ENCODE measurements at places on chromosomes 12 and 14.

GRCh38 chr14:89479802-89480201 is 62.8 kb upstream of the FOXN3 start:
- DNase-seq, result no peak
- H3K27me3 ChIP-seq, result no peaks in the 10 kb centered on the region
- no peak overlapping the region for H3K4me3 ChIP-seq
- H3K36me3 ChIP-seq, result no peaks in the 10 kb centered on the region
- H3K27ac ChIP-seq, result no peak overlapping the region
- H3K4me1 ChIP-seq, result no peaks in the 10 kb centered on the region

DNA sequence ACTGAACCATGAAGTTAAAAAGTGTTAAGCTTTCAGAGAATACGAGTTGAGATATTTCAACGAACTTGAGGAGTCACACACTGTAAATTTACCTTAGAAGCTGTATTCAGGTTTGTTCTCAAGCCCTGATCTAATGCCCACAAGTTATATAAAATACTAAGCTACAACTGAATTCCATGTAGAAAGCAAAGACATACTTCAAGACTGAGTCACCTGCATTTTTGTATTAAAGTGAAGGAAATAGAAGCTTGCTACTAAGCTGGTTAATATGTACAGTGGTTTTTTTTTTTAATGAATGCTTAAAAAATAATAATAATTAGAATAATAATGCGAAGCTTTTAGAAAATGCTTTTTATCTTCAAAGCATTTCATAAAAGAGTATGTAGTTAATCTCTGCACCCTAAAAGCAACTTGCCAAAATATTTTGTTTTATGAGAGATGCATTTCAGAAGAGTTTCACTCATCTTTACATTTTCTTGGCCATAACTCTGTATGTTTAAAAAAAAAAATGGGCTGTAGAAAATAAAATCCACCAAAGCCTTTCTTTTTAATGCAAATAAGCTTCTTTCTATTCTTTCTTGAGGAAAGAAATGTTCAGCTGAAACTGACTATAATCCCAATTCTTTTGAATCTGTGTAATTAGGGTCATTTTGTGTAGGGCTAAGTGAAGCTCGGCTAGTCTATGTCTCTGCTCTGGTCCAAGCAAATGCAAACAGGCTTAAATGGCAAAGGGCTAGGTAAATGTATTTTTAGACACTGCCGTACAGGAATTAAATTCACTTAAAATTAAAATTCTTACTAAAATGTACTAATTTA is 1047.5 kb upstream of the FLRT2 start:
- DNase-seq, result no peak
- no peaks in the 10 kb centered on the region for H3K36me3 ChIP-seq
- H3K4me3 ChIP-seq, result no peak overlapping the region
- H3K4me1 ChIP-seq, result no peaks in the 10 kb centered on the region

DNA sequence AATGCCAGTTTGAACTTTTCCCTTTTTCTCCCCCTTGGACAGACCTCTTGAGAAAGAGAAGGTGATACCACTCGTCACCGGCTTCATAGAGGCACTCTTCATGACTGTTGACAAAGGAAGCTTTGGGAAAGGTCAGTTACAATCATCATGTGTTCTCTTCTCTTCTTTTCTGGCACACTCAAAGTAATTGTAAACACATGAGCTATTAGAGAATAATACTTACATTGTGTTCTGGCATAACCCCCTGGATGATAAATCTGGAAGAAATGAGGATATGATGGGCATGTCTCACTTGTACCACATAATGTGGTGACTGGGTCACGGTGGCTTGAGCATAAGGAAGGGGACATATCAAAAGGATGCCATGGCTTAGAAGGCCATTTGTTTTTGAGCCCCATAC is 20.0 kb downstream of the UTP20 start:
- no peak overlapping the region for H3K27ac ChIP-seq
- H3K36me3 ChIP-seq, result peaks cover 11% of the 10 kb centered on the region
- no peaks in the 10 kb centered on the region for H3K4me1 ChIP-seq
- DNase-seq, result no peak
- no peaks in the 10 kb centered on the region for H3K27me3 ChIP-seq

- H3K27me3 ChIP-seq, result no peaks in the 10 kb centered on the region
- no peaks in the 10 kb centered on the region for H3K36me3 ChIP-seq
- H3K27ac ChIP-seq, result no peak overlapping the region
- H3K4me1 ChIP-seq, result no peaks in the 10 kb centered on the region
- no peak overlapping the region for H3K4me3 ChIP-seq
These were observed 4.3 kb downstream of the SLC16A7 start for GRCh38 chr12:59600171-59600570.

- DNase-seq, result no peak
- H3K4me1 ChIP-seq, result no peaks in the 10 kb centered on the region
- no peaks in the 10 kb centered on the region for H3K36me3 ChIP-seq
- H3K27ac ChIP-seq, result no peak overlapping the region
- no peak overlapping the region for H3K4me3 ChIP-seq
These were observed 23.5 kb downstream of the OR6C68 start for GRCh38 chr12:55515696-55516095.

GRCh38 chr12:50636505-50636904 is 127.4 kb upstream of the ATF1 start:
- 0 out of 2 replicates have a peak, but pooled peaks cover under 1% of the 10 kb centered on the region for H3K4me1 ChIP-seq
- H3K4me3 ChIP-seq, result no peak overlapping the region
- DNase-seq, result no peak
- H3K27me3 ChIP-seq, result no peaks in the 10 kb centered on the region
- no peak overlapping the region for H3K27ac ChIP-seq
- H3K36me3 ChIP-seq, result no peaks in the 10 kb centered on the region

- DNase-seq, result no peak
- no peaks in the 10 kb centered on the region for H3K36me3 ChIP-seq
- peaks cover 5% of the 10 kb centered on the region for H3K4me1 ChIP-seq
These were observed 16.0 kb upstream of the GPATCH2L start for GRCh38 chr14:76135722-76136121.

- no peak overlapping the region for H3K4me3 ChIP-seq
- no peak overlapping the region for H3K27ac ChIP-seq
- peaks cover 22% of the 10 kb centered on the region for H3K36me3 ChIP-seq
- no peaks in the 10 kb centered on the region for H3K27me3 ChIP-seq
- DNase-seq, result no peak
These were observed 8.4 kb downstream of the PEX5 start for GRCh38 chr12:7197841-7198240.

GRCh38 chr12:115466076-115466475 is 782.1 kb upstream of the TBX3 start:
- H3K27me3 ChIP-seq, result no peaks in the 10 kb centered on the region
- DNase-seq, result no peak
- no peaks in the 10 kb centered on the region for H3K36me3 ChIP-seq

DNA sequence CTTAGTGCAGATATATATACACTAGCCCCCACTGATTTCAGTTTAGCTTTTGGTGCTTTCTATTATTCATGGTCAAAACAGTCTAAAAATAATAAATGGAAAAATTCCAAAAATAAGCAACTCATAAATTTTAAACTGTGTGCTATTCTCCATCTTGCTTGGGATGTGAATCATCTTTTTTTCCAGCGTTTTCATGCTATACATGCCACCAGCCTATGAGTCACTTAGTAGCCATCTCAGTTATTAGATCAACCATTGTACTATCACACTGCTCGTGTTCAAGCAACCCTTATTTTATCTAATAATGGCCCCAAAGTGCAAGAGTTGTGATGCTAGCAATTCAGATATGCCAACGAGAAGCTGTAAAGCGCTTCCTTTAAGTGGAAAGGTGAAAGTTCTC is 73.9 kb upstream of the KRR1 start:
- H3K4me3 ChIP-seq, result no peak overlapping the region
- no peaks in the 10 kb centered on the region for H3K4me1 ChIP-seq
- DNase-seq, result no peak
- H3K36me3 ChIP-seq, result no peaks in the 10 kb centered on the region

DNA sequence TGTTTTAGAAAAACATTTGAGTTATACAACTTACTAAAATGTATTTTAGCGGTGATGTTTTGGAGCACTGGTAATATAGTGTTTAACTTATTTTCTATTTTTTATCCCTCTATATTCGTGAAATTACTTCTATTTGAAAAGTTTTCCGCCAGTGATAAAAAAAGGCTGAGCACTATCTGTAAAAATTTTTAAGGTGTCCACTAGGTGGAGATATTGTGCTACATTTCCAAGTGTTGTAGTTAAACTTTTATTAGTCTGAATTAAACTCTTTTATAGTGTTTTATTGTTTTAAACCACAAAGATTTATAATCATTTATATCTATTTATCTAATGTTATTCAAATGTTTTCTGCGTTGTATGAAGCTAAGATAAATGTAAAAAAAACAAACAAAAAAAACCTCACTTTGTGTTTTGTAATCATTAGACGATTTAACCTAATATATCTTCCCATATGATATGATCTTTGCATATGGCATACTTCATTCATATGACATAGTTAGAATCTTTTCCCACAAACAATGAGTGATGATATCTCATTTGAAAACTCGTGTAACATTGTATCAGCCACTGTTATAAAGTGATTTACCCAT is 11.8 kb downstream of the ALG10B start:
- no peak overlapping the region for H3K27ac ChIP-seq
- no peaks in the 10 kb centered on the region for H3K27me3 ChIP-seq
- H3K4me1 ChIP-seq, result no peaks in the 10 kb centered on the region
- DNase-seq, result no peak

- H3K4me1 ChIP-seq, result no peaks in the 10 kb centered on the region
- no peak overlapping the region for H3K27ac ChIP-seq
- H3K27me3 ChIP-seq, result no peaks in the 10 kb centered on the region
- H3K4me3 ChIP-seq, result no peak overlapping the region
- H3K36me3 ChIP-seq, result no peaks in the 10 kb centered on the region
- DNase-seq, result peak; percentile 31
These were observed 48.3 kb downstream of the TTLL5 start for GRCh38 chr14:75709207-75709812.

DNA sequence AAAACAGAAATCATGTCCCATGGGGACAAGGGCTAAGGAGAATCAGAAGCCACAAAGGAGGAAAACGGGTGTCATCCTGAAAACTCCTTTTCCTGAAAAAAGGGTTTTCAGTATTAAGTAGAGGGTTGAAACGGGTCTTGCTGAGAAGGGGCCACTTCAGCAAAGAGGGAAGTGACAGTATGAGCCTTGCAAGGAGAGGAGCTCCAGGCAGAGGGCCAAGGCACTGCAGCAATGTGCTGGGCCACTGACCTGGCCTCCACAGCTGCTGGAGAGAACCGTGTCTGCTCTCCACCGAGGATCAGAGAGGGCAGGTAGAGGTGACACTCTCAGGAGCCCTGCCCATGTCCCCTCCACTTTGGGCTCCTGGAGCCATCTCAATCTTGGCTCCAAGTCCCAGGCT is 103.3 kb downstream of the NCOR2 start:
- peaks cover 28% of the 10 kb centered on the region for H3K36me3 ChIP-seq
- no peak overlapping the region for H3K4me3 ChIP-seq
- no peak for DNase-seq
- H3K27ac ChIP-seq, result no peak overlapping the region

- no peaks in the 10 kb centered on the region for H3K27me3 ChIP-seq
- DNase-seq, result no peak
- no peak overlapping the region for H3K27ac ChIP-seq
These were observed 4.9 kb upstream of the PPP1R12A start for GRCh38 chr12:79939728-79940310.

DNA sequence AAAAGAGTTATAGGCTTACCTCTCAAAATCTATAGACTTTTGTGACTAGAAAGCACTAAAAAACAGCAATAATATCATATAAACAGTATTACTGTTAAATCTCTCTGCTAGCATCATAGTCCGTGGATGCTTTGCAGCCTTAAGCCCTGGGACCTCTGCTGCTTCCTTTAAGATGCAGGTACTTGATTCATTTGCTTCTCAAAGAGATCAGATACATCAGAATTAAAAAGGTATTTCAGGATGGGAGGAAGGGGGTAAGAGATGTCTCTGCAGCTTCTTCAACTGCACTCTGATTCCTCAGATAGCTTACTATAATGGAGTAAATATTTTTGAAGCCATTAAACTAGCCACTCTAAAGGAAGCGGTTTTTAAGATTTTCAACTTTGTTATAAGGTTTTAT is 49.3 kb downstream of the PAPLN start:
- H3K36me3 ChIP-seq, result peaks cover 3% of the 10 kb centered on the region
- no peaks in the 10 kb centered on the region for H3K27me3 ChIP-seq
- no peak for DNase-seq
- H3K4me3 ChIP-seq, result no peak overlapping the region

GRCh38 chr12:122518908-122519307 is 7.8 kb downstream of the RSRC2 start:
- H3K27me3 ChIP-seq, result no peaks in the 10 kb centered on the region
- peaks cover 39% of the 10 kb centered on the region for H3K36me3 ChIP-seq
- H3K27ac ChIP-seq, result no peak overlapping the region
- DNase-seq, result no peak

DNA sequence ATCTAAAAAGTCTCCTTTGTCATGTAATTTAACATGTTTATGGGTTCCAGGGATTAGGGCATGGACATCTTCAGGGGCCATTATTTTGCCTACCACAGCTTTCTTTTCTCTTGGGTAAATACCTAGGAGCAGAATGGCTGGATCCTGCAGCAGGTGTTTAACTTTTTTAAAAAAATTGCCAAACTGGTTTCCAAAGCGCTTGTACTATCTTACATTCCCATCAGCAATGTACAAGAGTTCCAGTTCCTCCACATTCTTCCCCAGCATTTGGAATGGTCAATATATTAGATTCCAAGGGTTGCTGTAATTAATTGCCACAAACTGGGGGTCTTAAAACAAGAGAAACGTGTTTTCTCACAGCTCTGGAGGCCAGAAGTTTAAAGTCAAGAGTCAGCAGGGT is 27.7 kb upstream of the MYL2 start:
- H3K27ac ChIP-seq, result no peak overlapping the region
- DNase-seq, result no peak
- H3K36me3 ChIP-seq, result no peaks in the 10 kb centered on the region
- no peak overlapping the region for H3K4me3 ChIP-seq
- no peaks in the 10 kb centered on the region for H3K4me1 ChIP-seq
- no peaks in the 10 kb centered on the region for H3K27me3 ChIP-seq

GRCh38 chr12:96170328-96170727 is 23.8 kb upstream of the ELK3 start:
- H3K4me3 ChIP-seq, result no peak overlapping the region
- H3K4me1 ChIP-seq, result no peaks in the 10 kb centered on the region
- no peak for DNase-seq
- H3K27ac ChIP-seq, result no peak overlapping the region
- no peaks in the 10 kb centered on the region for H3K36me3 ChIP-seq

DNA sequence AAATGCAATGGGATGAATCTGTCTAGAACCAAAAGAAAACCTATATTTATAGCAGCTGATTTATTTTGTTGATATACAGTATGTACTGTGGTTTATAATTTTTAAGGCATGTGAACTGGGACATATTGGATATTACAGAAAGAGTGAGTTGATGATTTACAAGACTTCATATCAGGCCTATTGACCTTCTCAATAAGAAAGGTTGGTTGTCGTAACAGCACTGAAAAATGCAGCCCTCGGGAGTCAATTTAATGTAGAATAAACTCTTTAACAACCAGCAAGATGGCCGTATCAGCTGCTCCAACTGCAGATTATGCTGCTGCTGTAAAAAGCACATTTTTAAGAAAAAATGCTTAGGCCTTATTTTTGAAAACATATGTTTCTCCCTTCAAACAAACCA is 407.3 kb downstream of the GXYLT1 start:
- H3K36me3 ChIP-seq, result no peaks in the 10 kb centered on the region
- H3K27me3 ChIP-seq, result no peaks in the 10 kb centered on the region
- no peak overlapping the region for H3K4me3 ChIP-seq
- no peak for DNase-seq

- H3K4me3 ChIP-seq, result no peak overlapping the region
- no peaks in the 10 kb centered on the region for H3K4me1 ChIP-seq
- H3K27ac ChIP-seq, result no peak overlapping the region
- no peaks in the 10 kb centered on the region for H3K36me3 ChIP-seq
- DNase-seq, result no peak
These were observed 43.4 kb upstream of the ST8SIA1 start for GRCh38 chr12:22377731-22378496.

- no peak for DNase-seq
- H3K27ac ChIP-seq, result no peak overlapping the region
- H3K36me3 ChIP-seq, result no peaks in the 10 kb centered on the region
- no peak overlapping the region for H3K4me3 ChIP-seq
These were observed 52.8 kb downstream of the PPM1H start for GRCh38 chr12:62882140-62882539.

Data from iPS DF 6.9 (cell line).